ENCODE measurements at places on chromosomes 6 and 20.

GRCh38 chr6:136723780-136724179 is 68.5 kb downstream of the MAP3K5 start:
- DNase-seq, result no peak

GRCh38 chr20:11982289-11982954 is 64.7 kb downstream of the BTBD3 start:
- DNase-seq, result no peak

GRCh38 chr20:8344631-8345030 is 212.6 kb downstream of the PLCB1 start:
- no peak for DNase-seq

DNA sequence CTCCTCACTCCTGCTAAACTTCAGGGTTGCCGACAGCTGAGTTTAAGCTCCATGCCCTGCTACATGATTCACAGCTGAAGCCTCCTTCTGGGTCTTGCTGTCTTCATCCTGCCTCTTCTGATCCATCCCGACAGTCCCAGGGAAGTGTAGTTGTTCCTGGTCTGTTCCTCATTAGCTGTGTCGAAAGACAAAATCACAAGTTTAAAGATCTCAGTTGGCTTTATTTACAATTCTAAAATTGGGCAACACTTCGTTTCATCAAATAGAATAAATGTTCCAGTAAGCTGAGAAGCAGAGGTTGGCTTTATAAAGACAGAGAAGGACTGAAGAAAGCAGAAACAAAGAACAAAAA is 4.1 kb upstream of the SLC2A10 start:
- no peak for DNase-seq

DNA sequence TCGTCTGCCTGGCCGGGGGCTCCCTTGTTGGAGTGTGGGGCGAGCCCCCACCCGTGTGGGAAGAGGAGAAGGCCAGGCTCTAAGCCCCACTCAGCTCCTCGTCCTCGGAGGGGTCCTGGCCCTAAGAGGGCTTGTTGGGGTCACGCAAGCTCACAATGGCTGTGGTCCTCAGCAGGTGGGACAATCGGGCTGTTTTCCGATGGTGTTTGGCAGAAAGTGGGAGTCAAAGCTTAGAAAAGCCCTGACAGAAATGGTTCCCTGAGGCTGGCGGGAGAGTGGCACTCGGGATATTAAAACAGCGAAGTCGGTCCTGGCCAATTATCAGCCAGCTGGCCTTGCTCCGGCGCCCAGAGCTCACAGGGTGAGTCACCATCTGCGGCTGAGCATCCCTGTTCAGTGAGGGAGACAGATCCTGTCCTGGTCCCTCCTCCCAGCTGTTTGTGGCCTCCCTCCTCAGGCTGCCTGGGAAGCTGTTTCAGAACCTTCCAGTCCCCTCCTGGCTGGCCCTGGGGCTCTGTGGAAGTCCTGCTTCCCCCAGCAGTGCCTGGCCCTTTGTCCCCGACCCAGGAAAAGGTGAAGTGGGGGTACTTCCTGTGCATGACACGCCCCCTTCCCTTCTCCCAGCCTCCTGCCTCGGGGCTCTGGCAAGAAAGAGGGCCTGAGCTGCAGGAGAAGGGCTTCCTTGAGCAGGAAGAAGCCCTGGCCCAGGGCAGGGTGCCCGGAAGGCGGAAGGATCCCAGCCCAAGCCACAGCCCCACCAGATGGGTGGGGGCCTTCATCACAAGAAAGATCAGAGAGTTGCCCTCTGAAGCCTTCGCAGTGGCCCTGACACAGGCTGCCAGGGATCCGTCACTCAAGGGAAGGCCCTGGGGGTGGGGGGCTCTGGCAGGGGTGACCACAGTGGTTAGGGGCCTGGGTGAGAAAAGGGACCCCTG is 53.6 kb upstream of the BHLHE23 start:
- peak; percentile 73 for DNase-seq

GRCh38 chr20:25295386-25296093 is 47.7 kb downstream of the PYGB start:
- DNase-seq, result no peak

DNA sequence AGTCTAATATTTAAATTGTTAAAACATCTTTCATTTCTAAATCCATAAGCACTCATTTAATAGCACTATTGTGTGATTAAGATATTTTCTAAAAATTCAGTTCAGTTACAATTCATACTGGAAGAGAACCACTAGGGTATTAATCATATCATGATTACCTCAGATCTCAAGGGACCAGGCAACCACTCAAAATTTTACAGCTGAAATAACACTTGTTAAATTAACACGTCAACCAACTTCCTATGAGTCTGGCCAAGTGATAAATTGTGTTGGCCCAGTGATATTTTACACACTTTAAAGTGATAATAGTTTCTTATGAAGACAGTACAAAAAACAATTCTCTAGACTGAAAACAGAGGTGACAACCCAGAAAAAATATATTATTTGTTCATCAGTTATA is 869.0 kb upstream of the ADGRB3 start:
- DNase-seq, result no peak

- DNase-seq, result no peak
Observed at GRCh38 chr6:160959726-160960435, 31.7 kb upstream of the MAP3K4 start.

DNA sequence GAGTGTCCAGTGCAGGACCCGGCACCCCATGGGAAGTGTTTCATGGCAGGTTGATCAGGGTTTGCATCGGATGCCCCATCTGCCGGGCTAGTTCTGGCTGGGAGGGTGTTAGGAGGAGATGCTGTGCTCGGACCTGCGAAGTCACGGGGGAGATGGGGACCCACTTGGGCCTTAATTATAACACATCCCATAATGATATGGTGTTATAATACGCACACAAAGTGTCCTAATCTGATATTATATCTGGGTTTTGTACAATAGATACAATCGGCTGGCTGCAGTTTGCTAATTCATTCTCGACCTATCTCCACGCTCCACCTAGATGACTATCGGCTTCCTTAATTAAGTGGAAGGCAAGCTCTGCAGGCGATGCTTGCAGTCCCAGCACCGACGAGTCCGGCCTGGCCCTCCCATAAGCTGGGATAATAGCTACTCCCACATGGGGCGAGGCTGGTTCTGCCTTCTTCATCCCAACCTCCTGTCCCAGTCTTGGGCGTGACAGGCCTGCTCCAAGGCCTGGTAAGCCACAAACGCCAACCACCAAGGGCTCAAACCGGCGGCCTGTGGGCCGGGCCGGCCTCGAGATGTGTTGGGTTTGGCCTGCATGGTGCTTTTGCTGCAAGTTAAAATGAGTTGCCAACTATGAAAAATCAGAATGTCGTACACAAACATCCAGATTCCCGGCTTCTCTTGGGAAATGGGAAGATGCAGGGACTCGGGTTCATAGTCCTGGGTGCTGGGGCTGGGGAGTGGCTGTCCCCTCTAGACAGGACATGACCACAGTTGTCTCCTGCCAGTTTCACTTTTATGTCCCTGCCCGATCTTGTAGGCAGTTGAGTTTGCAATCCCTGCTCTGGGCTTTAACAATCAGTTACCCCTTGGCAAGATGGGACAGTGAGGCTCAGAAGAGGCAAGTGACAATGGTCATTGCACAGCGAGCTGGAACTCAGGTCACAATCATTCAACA is 32.7 kb downstream of the CEBPB start:
- DNase-seq, result no peak

GRCh38 chr6:136859430-136859829 is 37.0 kb downstream of the PEX7 start:
- DNase-seq, result no peak

DNA sequence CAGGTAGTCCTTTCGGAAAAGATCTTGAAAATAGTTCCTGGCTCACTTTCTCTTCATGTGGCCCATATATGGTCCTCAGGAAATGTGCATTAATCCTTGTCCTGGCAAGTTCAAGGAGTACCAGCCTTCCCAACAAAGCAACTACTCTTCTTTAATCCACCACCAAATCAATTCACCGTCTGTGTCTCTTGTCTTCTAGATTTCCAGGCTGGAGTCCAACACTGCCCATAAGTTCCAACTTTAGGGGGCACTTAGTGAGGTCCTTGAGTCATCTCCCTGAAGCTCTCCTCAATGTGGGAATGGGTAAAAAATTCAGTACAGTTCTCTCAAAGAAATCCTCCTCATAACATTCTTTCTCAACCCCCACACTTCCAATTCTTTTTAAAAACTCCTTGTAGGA is 6.9 kb upstream of the DAAM2 start:
- no peak for DNase-seq

DNA sequence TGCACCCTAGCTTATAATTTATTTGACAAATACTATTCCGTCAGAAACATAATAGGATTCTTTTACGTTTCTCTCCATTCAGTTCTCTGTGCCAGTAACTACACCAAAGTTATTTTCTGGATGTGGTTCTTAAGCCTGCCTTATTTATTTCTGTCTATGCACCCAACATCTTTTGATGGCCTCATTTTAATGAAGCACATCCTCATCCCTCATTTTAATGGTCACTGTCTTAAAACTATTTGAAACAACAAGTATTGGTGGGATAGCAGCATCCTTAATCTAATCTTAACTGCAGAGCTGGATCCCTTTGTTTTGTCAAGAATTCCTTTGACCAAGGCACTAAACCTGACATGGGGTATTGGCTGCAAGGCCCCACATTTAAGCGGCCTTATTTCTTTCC is 11.0 kb downstream of the FAM135A start:
- no peak for DNase-seq

DNA sequence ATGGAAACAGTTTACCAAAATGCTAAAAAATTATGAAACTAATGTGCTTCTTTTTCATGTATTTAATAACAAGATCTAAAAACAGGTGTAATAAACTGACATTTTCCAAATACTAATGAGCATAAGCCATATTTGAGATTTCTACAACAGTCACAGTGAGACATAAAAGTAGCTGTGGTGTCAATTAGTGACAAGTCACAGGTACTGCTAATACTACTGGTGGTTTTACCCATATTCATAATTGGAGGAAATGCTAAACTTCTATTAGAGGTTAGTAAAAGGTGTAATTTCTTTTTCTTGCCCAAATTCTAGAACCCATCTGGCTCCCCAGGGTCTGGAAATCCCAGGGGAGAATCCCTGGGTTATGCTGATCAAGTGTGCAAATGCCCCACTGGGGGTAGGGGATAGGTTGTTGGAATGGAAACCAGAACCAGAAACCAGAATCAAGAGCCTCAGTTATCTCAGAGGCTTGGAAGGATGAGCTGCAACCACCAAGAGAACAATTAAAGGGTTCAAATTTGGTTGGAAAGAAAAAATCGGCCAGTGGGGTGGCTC is 7.1 kb upstream of the GTF2H4 start:
- no peak for DNase-seq

GRCh38 chr6:90790058-90790457 is 203.2 kb upstream of the MAP3K7 start:
- no peak for DNase-seq

GRCh38 chr6:61887423-61887822 is 398.6 kb downstream of the KHDRBS2 start:
- DNase-seq, result no peak

GRCh38 chr20:58019027-58019849 is 209.2 kb downstream of the ANKRD60 start:
- peak; percentile 6 for DNase-seq

DNA sequence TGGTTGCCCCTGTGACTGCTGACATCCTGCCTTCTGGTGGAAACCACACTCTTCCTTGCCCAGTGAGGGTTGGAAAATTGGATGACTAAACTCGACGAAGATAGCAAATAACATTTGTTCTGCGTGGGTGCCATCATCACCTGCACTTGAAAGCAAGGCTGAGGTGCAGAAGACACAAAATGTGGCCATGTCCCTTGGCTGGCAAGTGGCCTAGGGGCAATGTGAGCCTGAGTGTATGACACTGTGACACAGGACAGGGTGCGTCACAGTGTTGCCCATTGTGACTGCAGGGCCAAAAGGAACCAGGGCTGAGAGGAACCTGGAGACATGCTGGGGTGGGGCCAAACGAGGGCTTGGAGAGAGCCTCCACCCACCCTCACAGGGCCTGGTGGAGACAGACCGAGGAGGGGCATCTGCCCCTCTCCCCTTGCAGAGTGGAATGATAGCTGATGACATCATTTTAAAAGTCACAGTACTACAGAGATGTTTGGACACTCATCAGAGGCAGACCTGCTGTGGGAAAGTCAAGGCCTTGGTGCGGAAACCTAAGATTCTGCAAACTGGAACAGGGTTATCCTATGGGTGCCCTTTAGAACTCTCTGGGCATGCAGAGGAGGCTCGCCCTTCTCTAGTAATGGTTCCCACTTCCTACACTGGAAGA is 12.8 kb upstream of the HLA-F start:
- DNase-seq, result no peak

DNA sequence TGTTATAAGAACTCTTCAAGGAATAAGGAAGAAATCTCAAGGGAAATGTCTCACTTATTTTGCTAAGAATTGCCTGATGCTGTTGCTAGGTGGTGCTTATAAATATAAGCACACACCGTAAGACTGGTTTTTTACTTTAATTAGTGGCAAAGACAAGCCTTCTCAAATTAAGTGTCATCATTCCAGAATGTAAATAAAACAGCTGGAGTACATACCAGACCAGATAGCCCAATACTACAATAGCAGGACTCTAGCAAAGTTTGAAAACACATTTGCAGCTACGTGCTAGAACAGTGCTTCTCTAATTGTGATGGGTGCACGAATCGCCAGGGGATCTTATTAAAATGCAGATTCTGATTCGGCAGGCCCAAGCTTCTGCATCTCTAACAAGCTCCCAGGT is 6.8 kb downstream of the CNKSR3 start:
- DNase-seq, result no peak

DNA sequence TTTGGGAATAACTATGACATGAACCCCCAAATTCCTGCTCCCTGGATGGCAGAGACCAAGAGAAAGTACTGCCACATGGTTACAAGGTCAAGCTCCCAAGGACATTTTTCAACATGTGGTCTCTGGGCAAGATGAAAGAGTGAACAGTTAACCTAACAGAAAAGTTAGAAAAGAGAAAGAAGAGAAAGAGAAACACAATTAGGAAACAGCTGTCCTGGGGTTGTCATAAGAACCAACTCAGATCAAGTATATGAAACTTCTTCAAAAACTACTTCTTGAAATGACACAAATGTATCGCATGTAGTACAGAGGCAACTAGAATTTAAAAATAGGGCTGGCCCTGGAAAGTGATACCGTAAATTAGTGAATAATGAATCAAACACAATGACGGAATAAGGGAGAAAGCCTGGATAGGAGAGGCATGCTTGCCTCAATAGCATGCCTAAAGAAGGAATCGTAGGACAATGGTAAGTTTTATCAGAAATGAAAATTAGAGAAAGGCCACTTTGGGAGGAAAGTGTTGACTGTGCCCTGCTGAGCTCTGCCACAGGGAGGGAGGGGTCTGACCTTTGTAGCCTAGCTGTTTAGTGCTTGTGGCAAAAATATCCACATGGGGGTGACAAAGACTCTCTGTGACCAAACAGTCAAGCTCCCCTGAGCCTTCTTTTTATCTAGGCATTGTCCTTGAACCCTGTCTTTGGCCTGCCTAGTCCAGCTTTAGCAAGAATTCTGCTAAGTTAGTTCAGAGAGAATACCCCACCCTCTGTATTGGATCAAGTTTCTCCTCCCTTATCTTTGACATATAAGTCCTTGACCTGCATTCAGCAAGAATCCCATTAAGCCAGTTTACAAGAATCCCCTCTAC is 4.3 kb upstream of the DCBLD1 start:
- DNase-seq, result peak; percentile 2

- DNase-seq, result no peak
Observed at GRCh38 chr20:52937591-52938100, 34.5 kb upstream of the TSHZ2 start.

- no peak for DNase-seq
Observed at GRCh38 chr6:106244521-106244920, 81.0 kb downstream of the ATG5 start.

GRCh38 chr6:158358450-158359077 is 46.3 kb downstream of the TULP4 start:
- DNase-seq, result no peak
